Hypothalamus (tissue), 51 donors: ENCODE measurements at places on chromosomes 1 and 21.

DNA sequence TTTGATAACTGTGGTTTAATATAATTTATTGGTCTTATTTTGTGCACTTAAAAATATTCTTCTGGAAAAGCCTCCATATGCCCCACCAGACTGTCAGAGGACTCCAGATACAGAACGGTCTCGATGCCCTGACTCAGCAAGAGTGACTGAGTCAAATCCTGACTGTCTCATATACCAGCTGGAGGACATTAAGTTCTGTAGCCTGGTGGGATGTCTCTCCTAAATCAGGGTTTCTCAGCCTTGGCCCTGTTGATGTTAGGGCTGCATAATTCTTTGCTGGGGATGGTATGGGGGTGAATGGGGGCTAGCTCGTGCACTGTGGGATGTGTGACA, 67.7 kb upstream of the TLR5 start:
- DNase-seq = no peak

GRCh38 chr1:62357916-62358315, 38.7 kb upstream of the KANK4 start:
- DNase-seq = no peak

DNA sequence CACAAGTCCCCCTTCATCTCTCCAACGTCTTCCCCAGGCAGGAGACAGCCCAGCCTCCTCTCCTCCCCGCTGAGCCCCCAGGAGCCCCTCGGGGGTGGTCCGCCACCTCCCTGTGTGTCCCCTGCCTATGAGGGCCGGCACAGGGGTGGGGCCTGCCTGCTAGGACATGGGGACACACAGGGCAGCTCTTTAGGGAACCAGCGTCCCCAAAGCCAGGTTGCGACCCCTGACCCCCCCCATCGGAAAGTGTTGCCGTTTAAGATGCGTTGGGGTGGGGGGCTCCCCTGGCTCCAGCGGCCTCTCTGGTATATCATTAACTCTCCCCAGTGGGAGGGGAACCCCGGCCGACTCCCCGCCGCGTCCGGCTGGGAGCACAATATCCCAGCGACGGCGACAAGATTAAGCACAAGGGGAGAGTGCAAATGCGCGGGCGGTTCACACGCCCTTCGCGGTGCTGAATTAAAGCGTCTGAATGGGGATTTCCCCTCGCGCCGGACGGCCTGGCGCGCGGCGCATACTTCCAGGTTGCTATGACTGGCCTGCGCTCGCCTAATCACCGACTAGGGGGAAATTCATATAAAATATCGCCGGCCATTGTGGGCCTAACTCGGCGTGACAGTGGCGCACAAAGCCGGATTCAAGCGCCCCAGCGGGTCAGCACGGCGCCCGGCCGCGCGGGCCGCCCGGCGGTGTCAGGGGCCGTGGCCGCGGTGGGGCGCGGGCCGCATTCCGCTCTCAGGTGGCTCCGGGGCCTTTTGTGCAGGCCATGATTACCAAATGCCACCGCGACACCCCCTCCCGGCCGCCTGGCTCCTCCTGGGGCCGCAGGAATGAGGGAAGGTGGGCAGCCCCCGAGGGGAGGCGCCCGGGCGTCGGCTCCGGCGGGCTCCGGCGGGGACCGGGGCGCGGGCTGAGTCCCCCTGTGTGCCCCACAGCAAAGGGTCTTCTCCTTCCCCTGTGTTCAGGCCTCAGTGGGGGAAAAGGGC, 30.9 kb downstream of the WNT3A start:
- no peak for DNase-seq

DNA sequence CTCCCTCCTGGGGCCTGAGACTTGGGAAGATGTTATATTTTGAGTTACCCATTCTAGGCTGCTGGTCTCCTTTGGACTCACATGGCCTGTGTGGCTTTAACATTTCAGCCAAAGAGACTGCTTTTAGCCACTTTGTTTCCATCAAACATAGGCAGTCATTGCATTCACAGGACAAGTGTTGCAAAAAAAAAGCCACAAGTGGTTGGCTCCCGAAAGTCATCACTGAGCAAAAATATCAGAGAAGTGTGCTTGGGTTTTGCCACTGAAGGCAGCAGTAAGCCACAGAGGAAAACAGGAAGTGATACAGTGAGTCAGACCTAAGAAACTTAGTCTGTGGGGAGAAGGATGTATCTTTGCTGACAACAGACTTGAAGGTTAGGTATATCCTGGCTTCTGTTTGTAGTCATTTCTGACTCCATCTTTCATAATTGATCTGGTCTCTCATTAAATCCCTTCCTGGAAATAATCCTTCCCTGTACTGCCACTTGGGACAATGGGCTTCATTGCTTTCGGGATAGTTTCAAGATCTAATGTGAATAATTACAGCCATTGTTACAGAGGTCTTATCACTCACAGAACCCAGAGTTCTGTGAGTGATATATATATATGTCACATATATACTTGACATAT, 80.9 kb downstream of the COLGALT2 start:
- DNase-seq = peak; percentile 16

DNA sequence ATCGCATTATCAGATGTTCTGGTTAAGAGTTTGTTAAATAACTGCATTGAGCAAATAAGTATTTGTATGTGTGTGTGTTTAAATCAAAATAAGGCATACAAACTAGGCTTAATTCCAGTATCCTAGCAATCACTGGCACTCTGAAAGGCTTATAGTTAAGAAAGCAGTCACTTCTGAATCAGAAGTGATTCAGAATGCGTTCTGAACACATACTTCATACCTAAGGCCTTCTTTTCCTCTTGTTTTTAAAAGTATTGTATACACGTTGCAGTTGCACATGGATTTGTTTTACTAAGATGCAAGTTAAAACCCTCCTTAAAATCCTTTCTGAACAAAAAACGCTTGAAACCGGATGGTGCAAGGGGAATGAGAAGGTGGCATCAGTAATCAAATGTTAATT, 238.4 kb upstream of the DMRTA2 start:
- DNase-seq = no peak

- no peak for DNase-seq
Measured at GRCh38 chr1:18955441-18956192, 859 bp downstream of the IFFO2 start.

- no peak for DNase-seq
Measured at GRCh38 chr1:156368889-156369684, at the start of gene RHBG. Gene RHBG (plus strand): TSS chr1:156369211. CDS start chr1:156369250, 39 bp downstream.

GRCh38 chr1:7962014-7962335, 464 bp downstream of the PARK7 start:
- no peak for DNase-seq

- no peak for DNase-seq
Measured at GRCh38 chr21:15706696-15707095, 23.1 kb upstream of the USP25 start.

DNA sequence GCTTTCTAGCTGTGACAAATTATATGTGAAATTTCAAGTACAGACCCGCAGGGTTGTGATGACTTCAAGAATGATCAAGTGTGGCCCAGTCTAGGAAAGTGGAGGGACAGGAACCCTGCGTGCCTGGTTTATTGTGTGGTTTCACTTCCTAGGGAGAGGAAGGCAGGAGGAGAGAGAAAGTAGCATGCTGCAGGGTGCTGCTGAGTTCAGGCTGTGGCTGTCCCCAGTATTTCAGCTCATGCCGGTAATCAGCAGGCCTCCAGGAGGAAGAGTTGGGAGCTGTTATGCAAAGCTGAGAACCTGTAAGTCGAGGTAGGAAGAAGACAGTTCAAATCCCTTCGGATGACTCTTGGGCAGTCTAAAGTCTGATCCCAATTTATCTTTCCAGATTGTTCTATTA, 140.4 kb downstream of the ROR1 start:
- no peak for DNase-seq

- no peak for DNase-seq
Measured at GRCh38 chr1:213737398-213738035, 250.3 kb upstream of the PROX1 start.

- no peak for DNase-seq
Measured at GRCh38 chr1:184945678-184946412, 28.5 kb downstream of the NIBAN1 start.

DNA sequence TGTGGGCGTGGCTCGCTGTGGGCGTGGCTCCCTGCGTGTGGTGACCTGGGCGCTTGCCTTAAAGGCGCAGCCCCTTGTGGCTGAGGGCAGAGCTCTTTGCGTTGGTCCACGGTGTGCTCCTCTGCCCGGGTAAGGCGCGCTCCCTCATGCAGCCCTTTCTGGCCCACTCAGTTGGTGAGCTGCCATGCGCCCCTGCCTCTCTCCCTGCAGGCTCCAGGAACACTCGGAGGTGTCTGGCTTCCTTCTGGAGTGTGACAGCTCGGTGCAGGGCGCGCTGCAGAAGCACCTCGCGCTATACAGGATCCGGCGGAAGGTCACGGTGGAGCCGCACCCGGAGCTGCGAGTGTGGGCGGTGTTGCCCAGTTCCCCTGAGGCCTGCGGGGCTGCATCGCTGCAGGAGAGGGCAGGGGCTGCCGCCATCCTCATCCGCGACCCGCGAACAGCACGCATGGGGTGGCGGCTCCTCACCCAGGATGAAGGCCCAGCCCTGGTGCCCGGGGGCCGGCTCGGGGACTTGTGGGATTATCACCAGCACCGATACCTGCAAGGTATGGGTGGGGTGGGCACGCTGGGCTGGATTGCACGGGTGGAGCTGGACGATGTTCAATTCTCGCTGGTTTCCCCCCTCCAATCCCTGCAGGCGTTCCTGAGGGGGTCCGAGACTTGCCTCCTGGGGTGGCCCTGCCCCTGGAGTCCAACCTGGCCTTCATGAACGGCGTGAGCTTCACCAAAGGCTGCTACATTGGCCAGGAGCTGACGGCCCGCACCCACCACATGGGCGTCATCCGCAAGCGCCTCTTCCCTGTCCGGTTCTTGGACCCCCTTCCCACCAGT, 9.1 kb downstream of the IBA57 start:
- DNase-seq = no peak

GRCh38 chr1:81577004-81577697, 223.6 kb upstream of the ADGRL2 start:
- no peak for DNase-seq

- no peak for DNase-seq
Measured at GRCh38 chr1:165137551-165138316, 218.8 kb downstream of the LMX1A start.

- no peak for DNase-seq
Measured at GRCh38 chr21:38667291-38667870, 138.3 kb upstream of the ETS2 start.

DNA sequence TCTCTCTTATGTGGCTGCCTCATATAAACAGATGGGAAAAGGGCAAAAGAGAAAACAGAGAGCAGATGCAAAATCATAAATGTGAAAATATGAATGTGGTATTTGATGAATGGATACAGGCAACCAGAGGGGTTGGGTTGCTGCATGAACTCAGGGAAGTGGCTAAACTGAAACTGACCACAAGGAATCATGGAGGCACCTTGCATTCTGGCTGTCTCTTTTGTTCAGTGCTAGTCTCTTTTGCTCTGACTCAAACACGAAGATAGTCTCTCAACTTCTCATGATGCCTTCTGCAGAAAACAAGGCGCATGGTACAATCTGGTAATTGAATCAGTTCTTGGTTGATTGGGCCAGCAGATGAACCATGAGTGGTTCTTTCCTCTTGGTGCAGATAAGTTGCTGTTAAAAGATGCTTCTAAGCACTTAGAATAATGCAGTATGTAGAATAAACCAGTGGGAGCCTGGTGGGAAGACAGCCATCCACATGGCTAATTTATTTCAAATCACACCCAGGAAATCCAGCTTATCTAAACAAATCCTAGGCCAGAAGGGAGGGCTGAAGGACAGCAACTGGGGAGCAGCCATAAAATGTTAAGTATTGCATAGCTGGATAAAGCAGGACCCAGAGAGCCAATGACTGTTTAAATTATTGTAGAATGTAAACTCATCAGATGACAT, 64.2 kb downstream of the HLX start:
- no peak for DNase-seq

- no peak for DNase-seq
Measured at GRCh38 chr1:93616996-93617669, 64.5 kb downstream of the BCAR3 start.

GRCh38 chr1:180581635-180582039, 22.9 kb downstream of the OVAAL start:
- no peak for DNase-seq

- no peak for DNase-seq
Measured at GRCh38 chr1:229572286-229572685, 13.8 kb upstream of the ABCB10 start.

- no peak for DNase-seq
Measured at GRCh38 chr1:81329041-81329440, 471.7 kb upstream of the ADGRL2 start.

- no peak for DNase-seq
Measured at GRCh38 chr1:75203415-75204277, 69.5 kb downstream of the LHX8 start.

DNA sequence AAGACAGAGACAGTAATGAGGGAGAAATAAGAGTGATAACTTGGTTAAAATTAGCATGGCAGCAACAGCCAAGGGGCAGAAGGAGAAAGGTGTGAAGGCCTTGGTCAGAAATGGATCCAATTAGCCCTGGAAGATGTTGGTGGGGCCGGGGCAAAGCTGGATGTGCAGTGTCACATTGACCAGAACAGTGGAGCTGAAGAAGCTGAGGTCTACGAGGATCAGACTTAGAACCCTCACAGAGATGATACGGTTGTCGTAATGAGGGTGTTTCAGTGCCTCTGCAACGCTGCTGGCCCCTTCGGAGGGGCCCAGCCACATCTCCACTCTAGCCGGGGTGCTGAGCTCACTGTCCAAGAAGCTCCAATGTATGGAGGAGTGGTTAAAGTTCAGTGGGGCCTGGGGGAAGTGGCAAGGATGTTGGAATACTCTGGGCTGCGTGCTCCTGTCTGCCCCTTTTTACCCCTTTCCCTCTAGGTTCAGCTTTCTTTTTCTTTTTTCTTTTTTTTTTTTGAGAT, 14.2 kb downstream of the SH2D2A start:
- DNase-seq = no peak

DNA sequence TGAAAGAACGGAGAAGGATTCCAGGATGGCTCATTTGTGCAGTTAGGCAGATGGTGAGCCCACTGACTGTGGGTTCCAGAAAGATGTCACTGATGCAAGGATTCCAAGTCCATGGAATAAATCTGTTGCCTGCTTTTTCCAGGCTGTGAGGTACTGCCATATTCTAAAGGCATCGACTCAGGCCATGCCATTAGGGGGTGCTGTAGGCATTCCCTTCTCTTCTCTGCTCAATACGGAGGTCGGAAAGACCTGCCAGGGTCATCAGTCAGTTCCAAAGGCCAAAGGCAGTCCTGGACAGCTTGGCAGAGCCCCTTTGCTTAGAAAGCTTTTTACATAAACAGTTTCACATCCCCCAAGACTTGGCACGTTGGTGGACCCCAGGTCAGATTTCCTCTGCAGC, 31.7 kb upstream of the TMEM125 start:
- DNase-seq = peak; percentile 55

- no peak for DNase-seq
Measured at GRCh38 chr1:213138391-213138790, 87.3 kb downstream of the RPS6KC1 start.
